Activated T-helper 1 cell treated with Interleukin-2 at 50 U/mL for 16 hours (primary cell): ENCODE measurements at places on chromosomes 5 and 9.

GRCh38 chr9:136240941-136241340, 4.7 kb downstream of the QSOX2 start:
- no peak for DNase-seq

DNA sequence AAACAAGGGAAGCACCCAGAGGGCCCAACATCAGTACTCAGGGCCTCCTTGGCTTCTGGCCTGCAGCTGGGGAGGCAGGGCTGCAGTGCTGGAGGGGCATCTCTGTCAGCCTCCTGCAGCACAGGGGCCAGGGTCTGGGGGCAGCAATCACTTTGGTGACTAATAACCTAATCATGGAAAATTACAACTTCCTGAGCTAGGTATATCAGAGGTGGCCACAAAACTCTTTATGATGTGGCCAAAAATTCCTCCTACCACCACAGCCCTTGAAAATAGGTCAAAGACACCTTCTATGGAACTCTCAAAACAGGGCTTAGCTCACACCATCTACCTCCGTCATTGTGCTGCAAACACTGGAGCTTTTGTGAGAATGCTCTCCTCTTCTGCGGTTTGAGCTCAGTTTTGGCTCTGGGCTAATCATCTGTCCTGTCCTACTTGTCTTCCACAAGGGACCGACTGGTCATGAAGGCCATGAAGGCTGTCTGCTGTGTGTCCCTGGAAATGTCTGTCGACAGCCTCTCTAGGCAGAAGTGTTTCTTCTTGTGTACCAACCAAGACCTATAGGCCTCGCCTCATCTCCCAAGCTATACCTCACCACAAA, 28.6 kb downstream of the CSF2 start:
- DNase-seq, result no peak

DNA sequence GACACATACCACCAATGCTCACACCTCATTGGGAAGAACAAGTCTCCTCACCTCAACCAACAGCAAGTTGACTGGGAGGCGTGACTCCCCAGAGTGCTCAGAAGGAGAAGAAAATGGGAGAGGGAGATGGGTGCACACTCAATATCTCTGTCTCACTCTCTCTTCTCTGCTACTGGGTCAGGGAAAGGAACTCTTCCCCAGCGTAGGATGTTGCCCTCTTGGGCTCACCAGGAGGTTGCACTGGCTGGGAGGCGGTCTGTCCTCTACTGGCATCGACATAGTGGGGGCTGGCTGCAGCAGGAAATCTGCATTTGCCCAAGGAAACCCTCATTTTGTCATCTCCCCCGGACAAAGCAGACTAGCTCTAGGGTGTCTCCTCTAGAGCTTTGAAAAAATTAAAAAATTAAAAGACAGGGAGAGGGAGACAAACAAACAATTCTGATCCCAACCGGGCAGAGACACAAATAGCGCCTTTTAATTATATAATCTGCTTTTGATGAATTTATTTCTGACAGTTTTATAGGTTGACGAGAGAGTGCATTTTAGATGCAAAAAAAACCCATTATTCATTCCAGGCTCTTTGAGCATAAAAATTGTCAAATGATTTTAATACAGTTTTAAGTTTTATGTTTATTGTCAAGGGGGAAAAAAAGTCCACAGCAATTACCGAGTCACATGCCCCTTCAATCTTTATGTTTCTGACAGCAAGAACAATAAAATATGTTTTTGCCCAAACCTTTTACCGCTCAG, 179.3 kb upstream of the MVB12B start:
- no peak for DNase-seq

GRCh38 chr9:22423566-22423965, 23.1 kb upstream of the DMRTA1 start:
- DNase-seq, result no peak

GRCh38 chr9:124272118-124272517, 14.4 kb downstream of the NEK6 start:
- no peak for DNase-seq

DNA sequence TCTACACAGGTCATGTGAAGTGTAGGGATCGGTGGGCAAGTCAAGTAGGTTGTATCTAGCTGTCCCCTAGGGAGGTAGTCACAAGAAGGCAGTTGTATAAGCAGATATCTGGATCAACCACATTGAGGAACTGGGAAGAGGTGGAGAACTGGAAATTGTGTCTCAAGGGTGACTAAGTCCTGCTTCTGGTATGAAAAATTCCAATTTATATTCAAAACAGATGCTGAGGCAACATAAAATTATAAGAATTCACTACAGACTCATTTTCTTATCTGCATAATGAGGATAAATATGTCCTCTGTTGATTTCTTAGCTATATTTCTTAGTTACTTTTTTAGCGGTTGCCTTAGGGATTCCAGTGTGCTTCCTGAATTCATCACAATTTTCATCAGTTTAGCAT, 46.8 kb downstream of the GALNT12 start:
- no peak for DNase-seq

DNA sequence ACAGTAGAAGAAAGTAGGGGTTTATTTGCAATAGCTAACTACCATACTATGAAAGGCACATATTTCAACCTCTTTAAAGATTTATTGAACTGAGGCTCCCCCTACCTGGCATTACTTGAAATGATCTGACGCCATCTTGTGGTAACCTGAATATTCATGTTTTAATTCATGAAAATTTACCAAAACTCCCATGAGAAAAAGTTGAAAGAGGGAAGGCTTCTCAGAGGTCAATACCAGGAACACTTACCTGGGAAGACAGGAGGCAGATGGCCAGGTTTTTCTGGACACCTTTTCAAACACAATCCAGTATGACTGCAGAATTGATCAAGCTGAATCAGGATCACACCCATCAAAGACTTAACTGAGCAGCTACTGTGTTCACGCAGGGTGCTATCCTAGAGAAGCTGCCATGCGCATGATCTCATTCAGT, 9.4 kb downstream of the PRELID2 start:
- DNase-seq, result no peak
